ENCODE measurements at places on chromosomes 11 and 22.

- peak; percentile 65 for DNase-seq
Observed at GRCh38 chr11:122690801-122691548, 35.5 kb downstream of the UBASH3B start.

DNA sequence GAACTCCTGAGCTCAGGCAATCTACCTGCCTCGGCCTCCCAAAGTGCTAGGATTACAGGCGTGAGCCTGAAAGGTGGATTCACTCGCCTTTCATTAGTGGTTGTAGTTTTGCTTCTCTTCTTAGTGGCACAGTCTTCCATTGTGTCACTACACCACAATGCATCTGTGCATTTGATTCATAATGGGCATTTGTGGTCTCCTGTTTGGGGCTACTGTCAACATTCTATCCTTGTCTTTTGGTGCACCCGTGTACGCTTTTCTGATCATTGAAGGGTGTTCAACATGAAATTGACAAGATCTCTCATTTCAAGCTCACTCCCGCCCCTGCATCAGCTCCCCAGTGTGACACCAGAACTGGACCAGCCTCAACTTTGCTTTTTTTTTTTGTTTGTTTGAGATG is 2.0 kb upstream of the SYT12 start:
- no peak for DNase-seq

GRCh38 chr11:62124186-62125113 is 639 bp downstream of the INCENP start:
- peak; percentile 50 for DNase-seq

- no peak for DNase-seq
Observed at GRCh38 chr11:2186669-2187279, 15.2 kb upstream of the TH start.

DNA sequence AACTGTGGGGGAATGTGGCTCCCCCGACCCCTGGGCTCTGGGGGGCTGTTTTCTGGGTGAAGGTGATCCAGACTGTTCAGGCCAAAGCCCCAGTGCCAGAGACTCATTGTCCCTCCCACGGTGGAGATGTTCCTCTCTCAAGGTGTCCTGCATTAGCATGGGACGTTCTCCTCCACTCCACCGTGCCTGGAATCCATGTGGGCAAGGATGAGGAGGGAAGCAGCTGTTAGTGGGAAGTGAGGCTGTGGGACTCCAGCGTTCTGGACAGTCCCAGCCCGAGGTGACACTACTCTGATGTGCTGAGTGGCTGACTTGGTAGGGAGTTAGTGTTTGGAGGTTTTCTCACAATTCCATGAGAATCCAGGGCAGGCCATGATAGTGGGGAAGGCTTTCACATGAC is 31.4 kb upstream of the CLDN5 start:
- no peak for DNase-seq

DNA sequence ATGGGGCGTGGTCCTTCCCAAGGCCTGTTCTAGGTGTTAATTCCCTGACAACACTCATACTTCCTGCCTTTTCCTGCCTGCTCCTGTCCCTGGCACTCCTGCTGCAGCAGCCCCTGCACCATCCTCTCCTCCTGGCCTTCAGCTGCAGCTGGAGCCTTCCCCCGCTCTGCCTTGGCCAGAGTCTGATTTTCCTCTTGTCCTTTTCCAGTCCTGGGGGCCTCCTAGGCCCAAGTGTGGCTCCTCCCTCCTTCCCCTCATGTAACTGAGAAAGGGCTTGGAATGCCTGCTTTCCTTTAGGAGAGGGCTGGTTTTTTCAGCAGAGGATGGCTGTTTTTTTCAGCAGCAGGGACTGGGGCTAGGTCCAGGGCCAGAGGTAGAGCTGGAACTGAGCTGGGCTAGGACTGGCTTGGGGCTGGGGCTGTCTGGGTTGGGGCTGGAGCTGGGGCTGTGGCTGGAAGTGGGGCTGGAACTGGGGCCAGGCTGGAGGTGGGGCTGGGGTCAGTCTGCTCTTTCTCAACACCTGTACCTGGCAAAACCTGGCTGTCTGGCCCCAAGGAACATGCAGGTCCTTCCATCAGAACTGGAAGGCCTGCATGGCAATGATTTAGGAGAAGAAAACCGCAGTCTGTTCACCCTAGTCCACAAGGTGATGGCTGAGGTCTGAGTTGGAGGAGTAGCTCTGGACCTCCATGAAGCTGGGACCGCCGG is 23.6 kb downstream of the ZC3H7B start:
- no peak for DNase-seq

GRCh38 chr11:92687724-92688123 is 281.7 kb upstream of the MTNR1B start:
- no peak for DNase-seq

GRCh38 chr11:63767565-63768236 is 874 bp downstream of the ZFTA start:
- peak; percentile 81 for DNase-seq

GRCh38 chr11:405954-406795 is 8.6 kb downstream of the SIGIRR start:
- no peak for DNase-seq

- peak; percentile 81 for DNase-seq
Observed at GRCh38 chr22:19663821-19664355, 50.4 kb upstream of the SEPTIN5 start.

GRCh38 chr11:126421271-126421671 is 65.8 kb downstream of the ST3GAL4 start:
- DNase-seq = no peak

GRCh38 chr11:66172146-66172545 is 96.3 kb upstream of the RAB1B start:
- no peak for DNase-seq

GRCh38 chr11:117950301-117950700 is 21.1 kb upstream of the TMPRSS13 start:
- no peak for DNase-seq

DNA sequence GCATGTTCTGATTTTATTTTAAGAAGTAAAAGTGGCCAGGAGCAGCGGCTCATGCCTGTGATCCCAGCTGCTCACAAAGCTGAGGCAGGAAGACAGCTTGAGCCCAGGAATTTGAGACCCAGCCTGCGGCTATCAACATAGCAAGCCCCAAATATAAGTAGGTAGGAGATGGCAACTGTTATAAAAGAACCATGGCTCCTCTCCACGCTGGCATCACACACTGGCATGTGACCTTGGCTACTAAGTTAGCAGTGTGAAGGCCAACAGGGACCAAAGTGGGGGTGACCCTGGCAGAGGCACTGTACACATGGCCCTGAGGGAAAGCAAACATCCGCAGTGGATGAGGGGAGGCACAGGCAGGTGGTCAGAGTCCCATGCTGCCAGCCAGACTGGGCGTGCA is 33.0 kb downstream of the TPST2 start:
- DNase-seq = no peak

- no peak for DNase-seq
Observed at GRCh38 chr11:26867286-26867685, 126.6 kb upstream of the FIBIN start.

- peak; percentile 72 for DNase-seq
Observed at GRCh38 chr11:19935507-19935906, 222.9 kb downstream of the NAV2 start.

DNA sequence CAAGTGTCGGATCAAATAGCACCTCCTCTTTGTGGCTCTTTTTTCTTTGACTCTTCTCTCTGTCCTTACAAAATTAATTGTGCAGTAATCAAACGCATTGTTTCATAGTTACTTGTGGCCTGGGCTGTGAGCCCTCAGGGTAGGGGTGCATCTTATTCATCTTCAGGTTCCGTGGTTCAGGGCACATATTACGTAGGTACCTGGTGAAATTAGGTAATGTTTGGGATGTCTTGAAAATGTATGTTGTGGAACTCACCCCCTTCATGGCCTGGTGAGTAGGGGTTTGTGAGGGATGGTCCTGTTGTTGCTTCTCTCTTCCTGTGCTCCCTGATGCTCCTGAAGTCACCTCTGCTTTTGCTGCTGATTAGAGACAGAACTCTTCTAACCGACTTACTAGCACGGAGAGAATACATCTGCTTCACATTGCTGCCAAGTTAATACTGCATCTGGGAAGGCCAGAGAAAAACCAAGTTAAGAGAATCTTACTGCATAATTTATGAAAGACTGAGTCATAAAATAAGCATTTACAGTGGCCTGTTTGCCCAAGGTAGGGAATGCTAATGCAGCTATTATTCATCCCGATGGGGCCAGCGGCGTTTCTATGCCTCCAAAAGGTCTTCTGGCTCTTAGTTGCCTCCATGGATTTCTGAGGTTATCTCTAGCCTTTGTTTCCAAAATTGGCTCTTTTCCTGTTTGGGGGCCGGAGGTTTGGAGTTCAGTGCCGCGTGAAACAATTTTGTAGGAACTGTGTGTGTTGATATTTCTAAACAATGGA is 66.9 kb downstream of the TBC1D22A start:
- DNase-seq = peak; percentile 89

- no peak for DNase-seq
Observed at GRCh38 chr11:117627259-117627658, 169.8 kb downstream of the DSCAML1 start.

DNA sequence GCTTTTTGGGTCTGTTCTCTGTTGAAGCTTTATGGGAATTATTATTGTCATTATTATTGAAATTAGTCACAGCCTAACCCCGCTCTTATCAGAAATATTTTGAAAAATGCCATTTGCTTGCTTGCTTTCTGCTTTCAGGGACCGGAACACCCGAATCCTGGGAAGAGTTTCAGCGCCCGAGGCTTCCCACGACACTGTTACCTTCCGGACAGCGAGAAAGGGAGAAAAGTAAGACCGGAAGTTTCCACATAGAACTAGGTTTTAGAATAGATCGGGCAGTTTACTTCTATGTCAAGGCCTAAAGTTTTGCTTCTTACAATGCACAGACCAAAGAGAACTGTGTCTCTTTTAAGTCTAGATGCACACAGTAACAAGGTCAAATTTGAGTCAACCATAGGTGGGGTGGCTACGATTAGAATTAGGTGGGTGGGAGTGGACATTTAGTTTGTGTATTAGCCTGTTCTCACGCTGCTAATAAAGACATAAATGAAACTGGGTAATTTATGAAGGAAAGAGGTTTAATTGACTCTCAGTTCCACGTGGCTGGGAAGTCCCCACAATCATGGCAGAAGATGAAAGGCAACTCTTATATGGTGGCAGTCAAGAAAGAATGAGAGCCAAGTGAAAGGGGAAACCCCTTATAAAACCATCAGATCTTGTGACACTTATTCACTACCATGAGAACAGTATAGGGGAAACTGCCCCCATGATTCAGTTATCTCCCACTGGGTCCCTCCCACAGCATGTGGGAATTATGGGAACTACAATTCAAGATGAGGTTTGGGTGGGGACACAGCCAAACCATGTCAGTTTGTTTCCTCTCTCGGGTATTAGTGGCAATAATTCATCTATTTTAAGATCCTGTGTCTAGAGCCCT is 12.9 kb downstream of the MPEG1 start:
- DNase-seq = no peak

- DNase-seq = peak; percentile 78
Observed at GRCh38 chr11:86551288-86552092, 120.9 kb downstream of the ME3 start.

DNA sequence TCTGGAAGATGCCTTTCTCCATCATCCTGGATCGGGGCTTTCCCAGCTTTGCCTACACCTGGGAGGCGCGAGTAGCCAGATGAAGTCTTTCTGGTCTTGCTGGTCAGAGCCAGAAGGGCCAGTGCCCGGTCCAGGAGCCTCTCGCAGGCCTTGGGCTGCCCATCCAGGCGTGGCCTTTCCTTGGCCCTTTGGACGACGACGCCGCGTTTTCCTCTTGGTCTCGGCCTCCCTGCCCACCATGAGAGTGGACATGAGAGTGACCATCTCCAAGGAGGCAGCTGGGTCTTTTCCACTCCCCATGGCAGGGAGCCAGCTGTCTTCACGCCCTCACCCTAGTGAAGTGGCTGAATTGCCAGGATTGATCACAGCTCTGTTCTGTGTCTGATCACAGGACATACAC is 3.5 kb downstream of the PTDSS2 start:
- no peak for DNase-seq

- peak; percentile 74 for DNase-seq
Observed at GRCh38 chr11:118401880-118402590, 629 bp downstream of the ATP5MG start.

DNA sequence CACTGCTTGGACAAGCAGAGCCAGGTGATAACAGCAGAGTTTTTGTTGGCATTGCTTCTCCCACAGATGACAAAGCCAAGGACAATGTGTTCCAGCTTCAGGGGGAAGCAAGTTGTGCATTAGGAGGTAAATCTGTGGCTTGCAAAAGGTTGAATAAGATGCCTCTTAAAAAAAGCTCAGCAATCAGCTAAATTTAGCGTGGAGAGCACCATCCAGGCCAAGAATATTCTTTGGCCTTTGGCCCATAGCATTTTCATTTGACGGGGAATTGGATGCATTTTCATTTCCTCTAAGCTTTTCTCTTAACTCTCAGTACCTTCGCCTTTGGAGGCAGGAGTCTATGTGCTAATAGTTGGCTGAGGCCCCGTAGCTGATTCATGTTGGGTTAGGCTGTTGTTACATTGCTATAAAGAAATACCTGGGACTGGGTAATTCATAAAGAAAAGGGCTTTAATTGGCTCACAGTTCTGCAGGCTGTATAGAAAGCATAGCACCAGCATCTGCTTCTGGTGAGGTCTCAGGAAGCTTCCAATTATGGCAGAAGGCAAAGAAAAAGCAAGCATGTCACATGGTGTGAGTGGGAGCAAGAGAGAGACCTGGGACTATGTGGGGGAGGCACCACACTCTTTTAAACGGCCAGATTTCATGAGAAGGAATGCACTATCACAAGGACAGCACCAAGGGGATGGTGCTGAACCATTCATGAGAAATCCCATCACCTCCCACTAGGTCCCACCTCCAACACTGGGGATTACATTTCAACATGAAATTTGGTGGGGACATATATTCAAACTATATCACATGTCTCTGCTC is 350.1 kb upstream of the C11orf87 start:
- no peak for DNase-seq

GRCh38 chr22:42062506-42063170 is 8.0 kb downstream of the NAGA start:
- DNase-seq = no peak

DNA sequence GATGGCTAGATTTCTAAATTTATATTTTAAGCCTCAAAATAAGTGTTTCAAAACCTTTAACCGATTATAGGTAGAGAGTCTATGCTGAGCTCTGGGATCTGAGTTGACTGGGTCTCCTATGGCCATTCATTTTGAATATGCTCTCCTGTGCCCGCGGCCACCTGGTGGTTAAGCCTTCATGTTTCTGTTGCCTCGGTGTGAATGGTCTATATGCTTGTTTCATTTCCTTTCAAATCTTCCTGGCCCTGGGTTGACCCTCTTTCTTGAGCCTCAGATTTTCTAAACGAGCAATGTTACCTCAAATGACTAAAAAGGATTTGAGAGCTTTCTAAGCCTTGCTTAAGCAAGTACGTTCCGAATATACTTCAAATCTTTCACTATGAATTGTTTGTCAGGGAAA is 789.4 kb upstream of the KIRREL3 start:
- DNase-seq = no peak

All from hepatic stellate cell (primary cell).